ENCODE measurements at places on chromosomes 2 and 18.

GRCh38 chr2:108324531-108325255 lies 36.0 kb downstream of the SULT1C2 start:
- DNase-seq: no peak

DNA sequence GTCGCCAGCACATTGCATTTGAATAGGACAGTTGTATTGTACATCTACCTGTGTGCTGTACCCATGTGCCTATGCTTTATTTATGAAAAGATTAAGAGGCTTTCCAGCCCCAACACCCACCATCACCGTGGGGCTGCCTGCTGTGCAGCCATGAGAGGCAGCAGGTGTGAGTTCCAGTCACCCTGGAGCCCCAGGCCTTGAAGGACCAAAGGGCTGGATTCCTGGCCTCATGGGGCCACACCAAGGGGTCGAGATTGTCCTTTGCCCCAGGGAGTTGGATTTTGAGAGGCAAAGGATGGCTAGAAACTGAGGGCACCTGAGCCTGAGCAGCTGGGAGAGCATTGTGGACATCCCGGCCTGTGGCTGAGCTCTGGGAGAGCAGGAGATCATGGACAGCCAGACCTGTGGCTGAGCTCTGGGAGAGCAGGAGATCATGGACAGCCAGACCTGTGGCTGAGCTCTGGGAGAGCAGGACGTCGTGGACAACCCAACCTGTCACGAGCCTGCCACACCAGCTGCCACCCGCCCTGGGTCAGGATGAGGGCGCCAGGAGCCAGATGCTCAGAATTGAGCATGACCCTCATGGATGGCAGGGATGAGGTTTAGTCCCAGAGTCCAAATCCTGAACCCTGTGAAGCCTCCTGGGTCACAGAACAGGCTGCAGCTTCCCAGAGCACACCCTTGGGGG lies 182.5 kb upstream of the RAB6C start:
- DNase-seq: no peak

DNA sequence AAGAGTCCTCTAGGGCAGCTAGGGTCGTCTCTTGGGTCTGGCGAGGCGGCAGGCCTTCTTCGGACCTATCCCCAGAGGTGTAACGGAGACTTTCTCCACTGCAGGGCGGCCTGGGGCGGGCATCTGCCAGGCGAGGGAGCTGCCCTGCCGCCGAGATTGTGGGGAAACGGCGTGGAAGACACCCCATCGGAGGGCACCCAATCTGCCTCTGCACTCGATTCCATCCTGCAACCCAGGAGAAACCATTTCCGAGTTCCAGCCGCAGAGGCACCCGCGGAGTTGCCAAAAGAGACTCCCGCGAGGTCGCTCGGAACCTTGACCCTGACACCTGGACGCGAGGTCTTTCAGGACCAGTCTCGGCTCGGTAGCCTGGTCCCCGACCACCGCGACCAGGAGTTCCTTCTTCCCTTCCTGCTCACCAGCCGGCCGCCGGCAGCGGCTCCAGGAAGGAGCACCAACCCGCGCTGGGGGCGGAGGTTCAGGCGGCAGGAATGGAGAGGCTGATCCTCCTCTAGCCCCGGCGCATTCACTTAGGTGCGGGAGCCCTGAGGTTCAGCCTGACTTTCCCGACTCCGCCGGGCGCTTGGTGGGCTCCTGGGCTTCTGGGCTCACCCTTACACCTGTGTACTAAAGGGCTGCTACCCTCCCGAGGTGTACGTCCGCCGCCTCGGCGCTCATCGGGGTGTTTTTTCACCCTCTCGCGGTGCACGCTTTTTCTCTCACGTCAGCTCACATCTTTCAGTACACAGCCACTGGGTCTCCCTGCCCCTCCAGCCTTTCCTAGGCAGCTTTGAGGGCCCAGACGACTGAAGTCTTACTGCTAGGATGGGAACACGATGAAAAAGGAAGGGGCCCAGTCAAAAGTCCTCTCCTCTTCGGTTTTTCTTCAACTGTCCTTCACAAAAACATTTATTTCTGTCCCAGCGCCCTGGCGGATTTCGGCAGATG lies 8.1 kb downstream of the SIX2 start:
- no peak for DNase-seq

- no peak for DNase-seq
Measured at GRCh38 chr2:36976065-36976464, 9.7 kb upstream of the STRN start.

DNA sequence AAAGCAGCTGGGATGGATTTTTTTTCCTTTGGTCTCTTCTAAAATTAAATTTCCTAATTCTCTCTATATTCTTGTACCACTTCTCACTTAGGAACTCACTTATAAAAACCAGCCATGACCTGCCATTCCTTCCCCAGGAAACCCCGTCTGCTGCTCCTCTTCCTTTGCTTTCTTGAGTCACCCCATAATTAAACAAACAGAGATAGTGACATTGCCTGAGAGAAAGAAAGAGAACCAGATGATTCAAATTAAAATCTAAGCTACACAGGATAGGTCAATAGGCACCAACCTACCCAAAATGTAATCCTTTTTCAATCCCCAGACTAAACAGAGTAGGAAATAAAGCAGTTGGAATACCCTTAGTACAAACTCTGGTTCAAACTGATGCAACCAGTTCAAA lies 9.7 kb downstream of the STK39 start:
- no peak for DNase-seq

GRCh38 chr2:18722101-18722500 lies 132.7 kb upstream of the NT5C1B start:
- DNase-seq: no peak

- DNase-seq: no peak
Measured at GRCh38 chr2:105977212-105977611, 216.9 kb downstream of the UXS1 start.

- DNase-seq: no peak
Measured at GRCh38 chr2:567865-568638, 109.2 kb downstream of the TMEM18 start.

GRCh38 chr2:232890896-232891601 lies 21.0 kb downstream of the SNORC start:
- DNase-seq: no peak
